Memory B cell (primary cell): ENCODE measurements at places on chromosomes 2 and 18.

DNA sequence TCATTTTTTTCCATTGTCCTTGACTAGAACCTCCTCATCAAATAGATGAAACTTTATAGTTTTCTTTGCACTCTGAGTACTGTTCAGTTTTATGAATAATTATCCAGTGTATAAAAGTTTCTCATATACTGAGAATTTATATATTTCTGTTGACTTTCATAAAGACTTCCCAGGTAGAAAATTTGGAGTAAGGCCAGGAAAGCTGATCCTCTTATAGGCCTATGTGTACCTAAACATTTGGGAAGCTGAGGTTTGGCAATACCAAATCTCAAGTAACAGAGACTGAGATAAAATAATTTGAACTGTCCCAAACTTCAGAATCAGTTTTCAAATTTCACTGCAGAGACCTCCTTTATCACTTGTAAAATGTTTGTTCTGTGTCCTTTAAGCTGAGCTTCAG is 43.4 kb downstream of the CCDC102B start:
- H3K4me3 ChIP-seq: no peak overlapping the region
- no peaks in the 10 kb centered on the region for H3K4me1 ChIP-seq
- no peaks in the 10 kb centered on the region for H3K27me3 ChIP-seq
- no peak for DNase-seq

DNA sequence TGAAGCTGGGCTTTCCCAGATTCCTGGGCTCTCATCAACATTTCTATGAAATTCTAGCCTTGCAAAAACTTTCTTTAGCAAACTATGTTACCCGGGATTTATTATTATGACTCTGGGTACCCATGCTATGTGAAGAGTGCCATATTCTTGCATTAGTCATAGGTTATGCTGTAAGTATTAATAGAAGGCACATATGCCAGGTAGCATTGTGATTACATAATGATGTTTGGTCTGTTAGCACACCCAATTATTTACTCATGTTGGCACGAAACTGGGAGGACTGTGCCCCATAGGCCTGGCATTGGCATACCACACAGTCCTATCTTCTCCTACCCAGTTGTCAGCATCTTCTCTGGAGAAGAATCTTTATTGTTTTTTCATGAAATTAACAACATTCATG is 171.0 kb downstream of the SLC4A3 start:
- no peaks in the 10 kb centered on the region for H3K27me3 ChIP-seq
- H3K4me1 ChIP-seq: no peaks in the 10 kb centered on the region
- H3K4me3 ChIP-seq: no peak overlapping the region
- no peak for DNase-seq
- no peaks in the 10 kb centered on the region for H3K36me3 ChIP-seq

DNA sequence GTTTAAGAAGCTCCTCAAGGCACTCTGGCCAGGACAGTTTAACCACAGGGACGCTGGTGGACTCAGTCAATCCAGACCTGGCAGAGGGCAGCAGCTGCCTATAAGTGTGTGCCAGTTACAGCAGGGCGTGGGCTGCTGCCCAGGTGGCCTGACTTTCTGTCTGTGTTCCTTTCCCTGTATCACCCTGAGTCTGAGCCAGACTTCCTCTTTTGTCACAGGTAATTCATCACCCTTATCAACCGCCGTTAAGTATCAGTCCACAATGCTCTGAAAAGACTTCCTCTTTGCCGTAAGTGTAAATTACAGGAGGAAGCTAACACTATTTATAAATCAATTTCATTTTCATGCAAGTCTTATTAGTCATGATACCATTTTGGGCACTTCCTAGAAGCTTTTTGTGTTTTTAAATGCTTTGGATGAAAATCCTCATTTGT is 7.0 kb downstream of the LPIN1 start:
- DNase-seq: peak; percentile 57
- H3K27ac ChIP-seq: peak overlapping the region; percentile 88
- no peaks in the 10 kb centered on the region for H3K27me3 ChIP-seq
- peaks cover 54% of the 10 kb centered on the region for H3K4me1 ChIP-seq
- H3K36me3 ChIP-seq: no peaks in the 10 kb centered on the region

DNA sequence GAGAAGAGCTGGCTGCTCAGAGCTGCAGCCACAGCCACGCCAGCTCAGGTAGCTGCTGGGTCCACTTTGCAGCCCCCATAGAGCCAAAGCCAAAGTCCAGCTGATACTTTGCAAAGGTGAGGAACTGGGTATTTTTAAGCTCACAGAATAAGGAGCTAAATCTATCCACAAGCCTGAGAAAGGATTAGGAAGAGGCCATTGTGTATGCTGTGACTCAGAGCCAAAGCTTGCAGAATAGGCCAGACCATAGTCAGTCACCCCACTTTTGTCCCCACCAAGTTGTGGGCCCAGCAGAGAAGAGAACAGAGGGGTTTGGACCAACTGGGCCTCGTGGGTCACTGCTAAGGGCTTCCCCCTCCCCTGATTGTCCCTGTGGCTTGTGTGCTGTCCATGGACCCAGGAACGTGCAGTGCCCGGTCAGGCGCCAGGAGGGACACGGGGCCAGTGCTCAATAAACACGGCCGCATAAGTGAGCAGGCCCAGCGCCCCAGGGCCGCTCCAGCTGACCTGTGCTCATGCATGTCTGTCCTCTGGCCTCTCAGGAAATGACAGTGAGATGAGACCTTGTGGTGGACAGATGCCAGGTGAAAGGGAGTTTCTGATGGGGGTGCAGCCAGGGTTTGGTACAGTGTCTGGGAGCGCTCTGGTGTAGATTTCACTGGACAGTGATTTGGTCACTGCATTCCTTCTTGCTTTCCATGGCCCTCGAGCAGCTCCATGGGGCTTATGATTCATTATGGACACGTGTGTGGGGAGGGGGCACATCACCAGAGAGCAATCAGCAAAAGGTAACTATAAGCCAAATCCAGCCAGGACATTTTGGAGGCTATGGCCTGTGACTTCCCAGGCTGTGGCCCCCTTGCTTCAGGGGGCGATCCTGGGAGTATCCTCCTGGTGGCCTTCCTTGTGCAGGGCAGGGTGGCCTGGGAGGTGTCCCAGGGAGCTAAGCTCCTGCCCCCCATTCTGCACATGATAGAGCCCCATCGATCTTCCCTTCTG is 31.3 kb downstream of the MAL start:
- H3K27ac ChIP-seq: no peak overlapping the region
- peaks cover 9% of the 10 kb centered on the region for H3K27me3 ChIP-seq
- no peak for DNase-seq
- H3K4me1 ChIP-seq: no peaks in the 10 kb centered on the region

DNA sequence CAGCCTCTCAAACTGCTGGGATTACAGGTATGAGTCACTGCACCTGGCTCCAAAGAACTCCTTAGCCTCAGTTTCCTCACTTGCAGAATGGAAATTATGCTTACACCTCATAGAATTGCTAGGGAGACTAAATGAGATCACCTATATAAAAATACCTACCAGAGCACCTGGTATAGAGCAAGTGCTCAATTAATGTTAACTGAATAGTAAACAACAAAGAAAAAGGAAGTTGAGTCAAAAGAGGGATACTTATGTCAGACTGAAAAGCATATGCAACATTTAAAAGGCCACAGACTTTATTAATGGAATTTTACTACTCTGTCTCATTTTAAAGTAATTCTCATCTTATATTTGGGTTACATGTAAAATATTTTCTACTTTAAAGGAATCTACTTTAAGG is 138.3 kb upstream of the SMAD7 start:
- no peaks in the 10 kb centered on the region for H3K27me3 ChIP-seq
- H3K27ac ChIP-seq: no peak overlapping the region
- peaks cover 51% of the 10 kb centered on the region for H3K36me3 ChIP-seq
- no peak for DNase-seq
